ENCODE measurements at places on chromosomes 13 and 19.

- DNase-seq: no peak
Measured at GRCh38 chr13:21066946-21067345, 5.6 kb upstream of the LATS2 start.

- DNase-seq: no peak
Measured at GRCh38 chr19:10701955-10702525, 801 bp downstream of the QTRT1 start.

DNA sequence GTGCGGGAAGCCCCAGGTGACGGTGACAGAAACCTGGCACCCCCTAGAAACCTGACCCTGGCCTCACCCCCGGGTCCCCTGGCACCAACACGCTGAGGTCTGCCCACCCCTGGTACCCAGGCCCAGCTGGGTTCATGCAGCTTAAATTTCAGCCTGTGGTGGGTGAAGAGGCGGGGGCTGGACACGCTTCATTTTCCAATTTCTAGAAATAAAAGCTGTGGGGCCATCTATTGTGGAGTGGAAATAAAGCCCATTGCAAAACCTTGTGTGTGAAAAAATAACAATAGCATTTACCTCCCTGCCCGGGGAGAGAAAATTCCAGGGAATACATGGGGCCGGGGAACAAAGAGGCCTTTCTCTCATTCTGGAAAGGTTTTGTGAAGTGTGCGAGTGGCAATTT lies 7.5 kb upstream of the FUT5 start:
- DNase-seq: no peak

- DNase-seq: no peak
Measured at GRCh38 chr13:76812206-76812897, 73.9 kb downstream of the KCTD12 start.

- DNase-seq: peak; percentile 44
Measured at GRCh38 chr19:42092350-42092749, 16.4 kb downstream of the ZNF574 start.

GRCh38 chr13:41652735-41653361 lies 195.5 kb downstream of the RGCC start:
- peak; percentile 40 for DNase-seq

DNA sequence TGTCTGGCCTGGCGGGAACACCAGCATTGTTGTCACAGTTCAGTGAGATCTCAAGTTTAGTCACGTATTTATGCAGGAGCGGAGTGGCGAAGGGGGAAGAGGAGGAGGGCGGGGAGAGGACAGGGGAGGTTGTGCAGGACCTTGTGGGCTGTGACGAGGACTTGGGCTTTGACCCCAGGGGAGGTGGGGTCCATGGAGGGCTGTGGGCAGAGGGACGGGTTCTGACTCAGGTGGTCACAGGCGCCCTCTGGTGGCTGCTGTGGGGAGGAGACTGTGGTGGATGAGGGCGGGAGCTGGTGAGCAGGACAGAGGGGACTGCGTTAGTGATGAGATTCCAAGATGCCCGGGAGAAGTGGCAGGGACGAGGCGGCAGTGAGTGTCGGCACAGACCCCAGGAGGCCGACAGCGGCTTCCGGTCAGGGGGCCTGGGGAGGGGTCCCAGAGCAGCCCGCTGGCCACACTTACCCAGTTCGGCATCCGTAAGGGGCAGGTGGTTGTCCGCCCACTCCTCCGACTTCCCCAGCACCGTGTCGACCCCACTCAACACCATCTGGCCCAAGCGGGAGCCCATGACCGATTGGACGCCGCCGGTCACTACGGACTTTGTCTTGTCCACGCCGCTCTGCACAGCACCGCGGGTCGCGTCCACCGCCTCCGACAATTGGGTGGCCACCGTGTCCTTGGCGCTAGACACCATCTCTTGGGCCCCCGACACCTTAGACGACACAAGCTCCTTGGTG lies 15.7 kb downstream of the PLIN3 start:
- peak; percentile 76 for DNase-seq

- DNase-seq: no peak
Measured at GRCh38 chr19:10533646-10534386, 9.9 kb upstream of the ATG4D start.

- no peak for DNase-seq
Measured at GRCh38 chr19:4294389-4294788, 7.8 kb downstream of the TMIGD2 start.

DNA sequence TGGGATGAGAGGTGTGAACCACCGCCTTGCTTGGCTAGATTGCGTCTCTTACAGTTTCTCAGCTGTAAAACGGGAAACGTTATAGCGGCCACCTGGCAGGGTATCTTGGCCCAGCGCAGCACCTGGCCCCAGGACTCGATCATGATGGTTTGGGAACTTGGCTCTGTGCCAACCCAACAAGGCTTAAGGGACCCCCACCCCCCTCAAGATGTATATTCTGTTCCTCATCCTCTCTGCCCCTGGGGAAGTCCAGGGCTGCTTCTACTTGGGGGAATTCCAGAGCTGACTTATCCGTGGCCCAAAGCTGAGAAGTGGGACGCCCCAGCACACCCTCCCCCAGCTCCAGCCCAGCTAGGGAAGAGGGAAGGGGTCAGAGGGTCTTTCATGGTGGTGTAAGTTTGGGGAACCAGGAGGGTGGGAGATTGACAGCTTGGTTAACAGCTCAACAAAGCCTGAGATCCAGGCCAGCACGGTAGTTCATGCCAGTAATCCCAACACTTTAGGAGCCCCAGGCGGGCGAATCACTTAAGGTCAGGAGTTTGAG lies 695 bp downstream of the ICAM1 start:
- DNase-seq: peak; percentile 75

GRCh38 chr13:24087605-24088225 lies 72.8 kb upstream of the SPATA13 start:
- DNase-seq: no peak
